NCI-H2107 (cell line): ENCODE measurements at places on chromosomes 1 and 21.

- DNase-seq: no peak
Observed at GRCh38 chr1:94395748-94396309, 22.4 kb upstream of the ABCD3 start.

GRCh38 chr1:44723064-44723463 is 7.9 kb downstream of the RNU5D-1 start:
- DNase-seq: no peak

- no peak for DNase-seq
Observed at GRCh38 chr1:35567947-35568558, 5.1 kb upstream of the TFAP2E start.

DNA sequence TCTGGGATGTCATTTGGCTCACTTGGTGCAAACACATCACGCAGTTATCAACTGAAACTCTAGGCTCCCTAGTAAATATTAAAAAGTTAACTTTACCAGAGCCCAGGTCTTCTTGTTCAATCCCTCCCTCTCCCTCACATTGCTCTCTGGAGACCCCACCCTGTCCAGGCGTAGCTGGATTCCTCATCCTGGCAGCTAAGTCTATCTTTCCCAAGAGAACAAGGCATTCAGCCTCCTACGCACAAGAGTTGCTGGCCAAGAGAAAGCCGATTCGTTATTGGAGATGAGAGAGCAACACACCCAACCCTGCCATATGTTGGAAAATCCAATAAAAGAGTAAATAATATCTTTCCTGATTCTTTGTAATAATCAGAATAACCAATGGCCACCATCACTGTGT is 117.9 kb downstream of the SLC30A10 start:
- no peak for DNase-seq

DNA sequence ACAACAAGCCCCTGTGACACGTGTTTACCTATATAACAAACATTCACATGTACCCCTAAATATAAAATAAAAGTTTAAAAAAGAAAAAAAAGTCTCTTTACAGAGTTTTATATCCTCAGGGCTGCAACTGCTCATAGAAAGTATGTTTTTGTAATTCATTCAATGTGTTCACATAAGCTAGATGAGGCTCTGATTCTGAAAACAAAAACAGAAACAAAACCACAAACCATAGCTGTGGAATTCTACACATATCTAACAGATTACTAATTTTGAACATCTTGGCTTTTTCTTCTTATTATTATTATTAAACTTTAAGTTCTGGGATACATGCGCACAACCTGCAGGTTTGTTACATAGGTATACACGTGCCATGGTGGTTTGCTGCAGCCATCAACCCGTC is 579.6 kb upstream of the ZRANB2 start:
- no peak for DNase-seq

- no peak for DNase-seq
Observed at GRCh38 chr21:9838738-9839642, 682.4 kb upstream of the TPTE start.

DNA sequence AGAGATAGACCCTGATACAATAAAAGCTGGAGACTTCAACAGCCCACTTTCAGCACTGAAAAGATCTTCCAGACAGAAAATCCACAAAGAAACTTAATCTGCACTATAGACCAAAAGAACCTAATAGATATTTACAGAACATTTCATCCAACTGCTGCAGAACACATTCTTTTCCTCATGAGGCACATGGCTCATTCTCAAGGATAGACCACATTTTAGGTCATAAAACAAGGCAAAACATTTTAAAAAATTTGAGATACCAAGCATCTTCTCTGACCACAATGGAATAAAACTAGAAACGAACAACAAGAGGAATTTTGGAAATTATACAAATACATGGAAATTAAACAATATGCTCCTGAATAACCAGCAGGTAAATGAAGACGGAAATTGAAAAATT is 15.0 kb upstream of the IL20 start:
- DNase-seq: no peak

DNA sequence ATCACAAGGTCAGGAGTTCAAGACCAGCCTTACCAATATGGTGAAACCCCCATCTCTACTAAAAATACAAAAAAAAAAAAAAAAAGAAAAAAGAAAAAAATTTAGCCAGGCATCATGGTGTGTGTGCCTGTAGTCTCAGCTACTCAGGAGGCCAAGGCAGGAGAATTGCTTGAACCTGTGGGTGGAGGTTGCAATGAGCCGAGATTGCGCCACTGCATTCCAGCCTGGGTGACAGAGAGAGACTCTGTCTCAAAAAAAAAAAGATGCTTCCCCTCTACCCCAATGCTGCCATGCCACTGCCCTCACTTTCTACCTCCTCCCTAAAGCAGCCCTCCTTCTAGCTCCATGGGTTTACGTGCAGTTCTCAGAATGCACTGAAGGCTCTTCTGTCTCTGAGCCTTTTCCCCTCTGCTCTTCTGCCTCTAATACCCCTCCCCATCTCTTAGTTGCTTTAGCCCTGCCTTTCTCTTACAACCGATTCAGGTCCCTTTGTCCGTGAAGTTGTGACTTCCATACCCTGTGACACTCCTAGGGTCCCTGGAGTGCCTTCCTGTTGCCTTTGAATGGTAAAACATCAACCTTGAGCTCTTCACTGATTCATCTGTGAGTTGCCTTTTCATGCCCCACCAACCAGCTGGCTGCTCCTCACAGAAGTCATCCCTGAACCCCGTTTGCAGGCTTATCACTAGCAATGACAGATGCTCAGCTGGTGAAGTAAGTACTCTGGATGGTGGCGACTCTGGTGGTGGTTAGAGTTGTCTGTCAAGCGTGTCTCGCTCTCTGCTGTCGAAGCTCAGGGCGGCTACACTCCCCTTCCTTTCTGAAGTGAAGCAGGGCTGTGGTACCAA is 234.9 kb downstream of the RHOU start:
- no peak for DNase-seq

DNA sequence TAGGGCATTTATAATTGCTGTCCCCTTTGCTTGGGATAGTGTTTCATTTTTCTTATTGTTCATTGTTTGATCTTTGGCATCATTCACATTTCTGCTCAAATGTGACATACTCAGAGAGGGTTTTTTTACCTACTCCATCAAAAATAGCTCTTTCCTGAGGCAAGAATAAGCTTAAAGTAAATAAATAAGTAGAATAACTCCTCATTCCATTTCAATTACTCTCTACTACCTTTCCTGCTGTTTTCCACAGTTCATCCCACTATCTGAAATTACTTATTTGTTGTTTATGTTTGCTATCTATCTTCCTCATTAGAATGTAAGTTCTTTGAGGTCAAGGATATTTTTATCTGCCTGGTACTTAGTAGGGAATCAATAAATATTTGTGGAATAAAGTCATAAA is 119.9 kb downstream of the LRRC40 start:
- no peak for DNase-seq

DNA sequence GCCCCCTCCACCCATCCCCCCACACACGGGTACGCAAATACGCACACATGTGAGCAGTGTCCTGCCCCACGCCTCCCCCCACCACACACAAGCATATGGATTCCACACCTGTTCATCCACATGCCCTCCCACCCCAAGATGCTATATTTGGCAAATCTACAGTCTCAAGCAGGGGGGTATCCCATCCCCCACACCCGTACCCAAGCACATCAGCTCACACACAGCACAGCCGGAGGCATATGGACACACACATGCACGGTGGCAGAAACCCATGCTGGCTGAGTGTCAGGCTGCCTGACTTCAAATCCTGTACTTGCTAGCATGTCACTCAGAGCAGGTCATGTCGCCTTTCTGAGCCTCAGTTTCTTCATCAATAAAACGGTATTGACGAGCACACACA is 10.6 kb downstream of the COL16A1 start:
- no peak for DNase-seq

DNA sequence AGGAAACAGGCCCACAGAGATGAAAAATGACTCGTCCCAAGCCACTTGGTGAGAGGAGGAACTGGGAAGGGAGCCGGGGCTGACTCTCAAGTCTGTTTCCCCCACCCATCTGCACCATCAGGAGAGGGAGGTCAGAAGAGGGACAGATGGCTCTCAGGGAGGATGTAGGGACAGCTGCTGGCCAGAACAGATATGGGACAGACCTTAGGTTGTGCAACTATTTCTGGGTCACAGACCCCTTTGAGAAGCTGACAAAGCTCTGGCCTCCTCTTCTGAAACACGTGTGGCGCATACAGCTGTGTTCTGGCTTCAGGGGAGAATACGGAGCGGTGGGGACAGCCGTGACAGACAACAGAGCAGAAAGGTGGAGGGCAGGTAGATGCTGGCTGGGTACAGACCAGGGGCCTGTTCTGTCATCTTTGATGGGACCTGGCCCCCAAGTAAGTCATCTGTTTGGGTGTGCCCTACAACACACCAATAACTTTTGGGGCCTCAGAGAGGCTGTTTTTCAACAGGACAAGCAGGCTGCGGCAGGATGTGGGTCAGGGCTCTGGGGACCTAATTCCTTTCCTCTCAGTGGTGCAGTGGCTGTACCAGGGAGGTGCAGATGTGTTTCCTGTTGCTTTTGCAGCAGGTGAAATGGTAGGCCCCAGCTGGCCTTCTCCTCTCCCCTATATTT is 7.3 kb downstream of the SH3BGRL3 start:
- no peak for DNase-seq

GRCh38 chr1:112605633-112606327 is 13.2 kb downstream of the ST7L start:
- DNase-seq: no peak

DNA sequence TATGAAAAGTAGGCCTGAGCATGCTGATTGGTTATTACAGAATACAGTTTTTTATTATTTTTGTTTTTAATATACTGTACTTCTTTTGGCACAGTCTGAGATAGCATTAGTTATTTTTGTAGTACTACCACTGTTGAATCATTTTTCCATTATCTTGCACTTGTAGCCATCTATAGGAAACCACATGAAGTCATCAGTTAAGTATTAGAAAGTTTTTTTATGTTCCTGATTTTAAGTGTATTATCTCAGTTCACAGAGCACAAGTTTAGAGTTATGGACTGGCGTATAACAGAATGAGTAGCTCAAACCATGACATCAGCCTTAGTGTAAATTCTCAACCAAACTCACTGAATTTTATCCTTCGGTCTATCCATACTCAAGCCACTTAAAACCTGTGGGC is 22.8 kb downstream of the DHX9 start:
- no peak for DNase-seq

DNA sequence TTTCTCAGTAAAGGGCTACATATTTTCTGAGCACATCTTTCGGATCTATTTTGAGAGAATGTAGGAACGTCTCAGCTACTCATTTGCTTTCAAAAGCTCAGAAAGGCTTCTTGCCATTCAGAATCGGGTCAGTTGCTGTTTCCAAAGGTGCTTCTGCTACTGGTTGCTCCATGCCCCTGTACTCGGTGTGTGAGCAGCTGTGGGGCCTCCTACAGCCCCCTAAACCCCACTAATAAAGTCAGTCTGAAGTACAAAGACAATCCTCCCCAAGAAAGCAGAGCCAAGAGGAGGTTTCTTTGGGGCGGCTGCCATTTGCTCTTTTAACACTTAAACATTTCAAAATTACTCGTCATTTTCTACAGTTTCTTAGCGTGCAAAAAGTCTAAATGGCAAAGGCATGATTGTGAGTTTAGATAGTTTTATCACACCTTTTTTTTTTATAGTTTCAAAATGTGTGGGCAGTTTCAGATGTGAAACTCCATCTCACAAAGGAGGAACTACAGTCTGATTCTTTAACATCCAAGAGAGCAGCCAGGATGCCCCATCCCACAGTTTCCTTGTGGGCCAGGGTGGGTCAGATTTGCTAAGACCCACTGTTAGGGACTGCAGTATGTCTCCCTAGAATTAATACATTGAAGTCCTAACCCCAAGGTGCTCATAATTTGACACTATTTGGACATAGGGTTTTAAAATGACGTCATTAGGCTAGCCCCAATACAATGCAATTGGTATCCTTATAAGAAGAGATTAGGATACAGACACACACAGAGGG is 4.1 kb downstream of the RUNX1 start:
- DNase-seq: no peak

- no peak for DNase-seq
Observed at GRCh38 chr1:44903011-44903680, 60.1 kb upstream of the PTCH2 start.

- DNase-seq: no peak
Observed at GRCh38 chr1:94298861-94299260, 61.5 kb upstream of the ARHGAP29 start.

DNA sequence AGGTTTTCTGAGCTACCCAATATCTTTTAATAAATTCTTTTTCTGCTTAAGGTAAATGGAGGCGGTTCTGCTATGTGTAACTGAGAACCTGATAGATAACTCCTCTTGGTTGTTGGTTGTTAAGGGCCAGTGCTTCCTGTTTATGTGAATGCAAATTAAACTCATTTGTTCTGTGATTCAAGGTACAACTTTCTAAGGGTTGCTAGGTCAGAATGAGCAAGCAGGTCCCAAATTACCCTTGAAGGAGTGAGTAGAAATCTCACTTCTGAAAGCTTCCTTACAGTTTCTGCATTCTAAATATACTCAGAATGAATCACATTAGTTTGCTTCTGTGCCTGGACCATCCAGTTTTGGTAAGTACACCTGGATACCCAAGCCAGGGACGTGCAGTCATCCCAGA is 15.5 kb upstream of the FAM78B start:
- DNase-seq: no peak

DNA sequence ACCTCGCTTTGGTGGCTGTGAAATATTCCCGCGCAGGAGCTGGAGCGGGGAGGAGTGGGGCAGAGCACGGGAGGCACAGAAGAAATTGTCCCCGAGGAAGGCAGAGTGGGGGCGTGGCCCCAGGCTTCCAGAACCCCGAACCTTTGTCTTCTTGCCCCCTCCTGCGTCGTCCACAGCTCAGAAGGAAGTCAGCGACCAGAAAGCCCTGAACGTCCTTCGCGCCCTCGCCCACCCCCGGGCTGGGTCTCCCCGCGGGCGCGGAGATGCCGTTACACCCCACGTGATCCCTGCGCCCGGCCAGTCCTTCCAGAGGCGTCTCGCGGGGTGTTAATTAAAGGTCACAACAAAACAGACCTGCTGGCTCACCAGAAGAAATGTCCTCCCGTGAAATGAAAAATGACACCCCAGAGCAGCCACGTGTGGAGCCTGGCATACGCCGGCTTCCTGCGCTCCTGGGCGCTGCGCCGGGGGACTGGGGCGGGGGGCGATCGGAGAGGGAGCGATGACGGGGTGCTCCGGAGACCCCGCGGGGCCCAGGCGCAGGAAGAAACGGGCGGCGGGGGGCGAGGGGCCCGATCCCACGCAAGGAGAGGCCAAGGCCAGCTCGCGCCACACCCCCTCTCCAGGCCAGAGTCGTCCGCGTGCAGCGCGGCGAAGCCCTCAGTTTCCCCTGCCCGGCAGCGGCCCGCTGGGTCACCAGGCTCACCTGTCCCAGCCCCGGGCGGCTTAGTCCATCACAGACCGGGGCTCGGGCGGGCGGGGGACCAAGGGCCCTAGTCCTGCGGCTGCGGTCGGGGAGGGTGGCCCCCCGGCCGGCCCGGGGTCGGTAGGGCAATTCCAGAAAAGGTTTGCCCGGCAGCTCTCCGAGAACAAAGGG is 995 bp upstream of the KIF26B start:
- DNase-seq: no peak
